ENCODE measurements at places on chromosomes 16 and 17.

DNA sequence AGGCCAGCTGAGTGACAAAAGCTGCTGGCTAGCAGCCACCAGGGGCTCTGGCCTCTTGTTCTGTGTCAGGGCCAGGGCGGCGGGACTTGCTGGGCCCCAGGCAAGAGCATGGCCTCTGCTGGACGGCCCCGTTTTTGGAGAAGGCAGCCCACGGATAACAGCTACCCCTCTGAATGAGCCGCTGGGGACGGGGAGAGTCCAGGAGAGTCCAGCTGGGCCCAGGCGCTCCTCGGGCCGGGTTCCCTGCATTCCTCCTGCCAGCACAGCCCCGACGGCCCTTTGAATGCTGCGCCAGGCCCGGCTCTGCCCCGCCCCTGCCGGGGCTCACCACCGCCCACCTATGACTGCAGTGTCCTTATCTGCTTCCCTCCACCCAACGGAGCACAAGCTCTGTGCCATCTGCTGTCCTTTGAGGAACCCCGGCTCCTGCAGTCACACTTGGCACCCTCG, 33.4 kb downstream of the SLC7A5 start:
- DNase-seq: no peak

DNA sequence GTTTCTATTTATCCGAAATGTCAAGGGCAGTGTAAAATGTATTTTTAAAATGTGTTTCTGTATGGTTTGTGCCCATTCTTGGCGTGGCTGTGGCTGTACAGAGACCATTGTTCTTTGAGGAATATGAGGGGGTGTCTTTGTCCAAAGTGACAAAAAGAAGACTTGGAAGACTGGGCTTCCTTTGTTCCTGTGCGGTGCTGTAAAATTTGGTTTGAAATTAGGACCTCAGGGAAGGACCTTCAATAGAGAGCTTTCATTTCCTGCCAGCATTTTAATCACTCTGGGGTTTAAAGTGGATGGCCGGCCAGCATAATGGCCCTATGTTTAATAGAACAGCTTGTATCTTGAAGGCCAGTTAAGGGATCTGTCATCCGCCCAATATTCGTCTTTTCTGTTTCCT, 190.1 kb upstream of the TBX2 start:
- DNase-seq: no peak

GRCh38 chr17:78817123-78817522, 23.5 kb downstream of the USP36 start:
- peak; percentile 48 for DNase-seq

- DNase-seq: no peak
These were observed 126.0 kb downstream of the ABCA8 start for GRCh38 chr17:68829211-68829610.

GRCh38 chr16:67531247-67531646, 2.6 kb downstream of the RIPOR1 start:
- DNase-seq: no peak

Measured in activated T-helper 1 cell treated with Interleukin-2 at 50 U/mL for 16 hours (primary cell).